Stomach (tissue), 19 donors: ENCODE measurements at places on chromosomes 11 and 22. TPM values are rescaled to one million over a fixed set of nuclear protein-coding genes. Genes with fewer than 3 reads are reported as not detected.

- no peak overlapping the region for H3K4me3 ChIP-seq
- no peaks in the 10 kb centered on the region for H3K27me3 ChIP-seq
- no peaks in the 10 kb centered on the region for H3K36me3 ChIP-seq
- peaks cover 39% of the 10 kb centered on the region for H3K4me1 ChIP-seq
- peak overlapping the region; percentile 49 for H3K27ac ChIP-seq
Observed at GRCh38 chr11:126415128-126415527, 59.6 kb downstream of the ST3GAL4 start.

- peaks cover 9% of the 10 kb centered on the region for H3K27me3 ChIP-seq
- H3K4me1 ChIP-seq, result peaks cover 30% of the 10 kb centered on the region
- no peak overlapping the region for H3K4me3 ChIP-seq
- H3K27ac ChIP-seq, result no peak overlapping the region
- DNase-seq, result no peak
Observed at GRCh38 chr11:1838077-1838425, 730 bp upstream of the TNNI2 start.

GRCh38 chr22:45284705-45285262 lies at the start of gene UPK3A:
Gene UPK3A, plus strand, starts transcription at chr22:45284949. Its CDS starts 65 bp downstream, at chr22:45285014.
- peak; percentile 91 for DNase-seq
- peak within 1 kb of the TSS; percentile 32 for H3K4me3 ChIP-seq
- H3K27ac ChIP-seq, result no peak within 1 kb of the TSS
- H3K27me3 ChIP-seq, result peaks cover 19% of the 10 kb centered on the region
- peaks cover 29% of the 10 kb centered on the region for H3K4me1 ChIP-seq
- H3K36me3 ChIP-seq, result no peaks in the 10 kb centered on the region

DNA sequence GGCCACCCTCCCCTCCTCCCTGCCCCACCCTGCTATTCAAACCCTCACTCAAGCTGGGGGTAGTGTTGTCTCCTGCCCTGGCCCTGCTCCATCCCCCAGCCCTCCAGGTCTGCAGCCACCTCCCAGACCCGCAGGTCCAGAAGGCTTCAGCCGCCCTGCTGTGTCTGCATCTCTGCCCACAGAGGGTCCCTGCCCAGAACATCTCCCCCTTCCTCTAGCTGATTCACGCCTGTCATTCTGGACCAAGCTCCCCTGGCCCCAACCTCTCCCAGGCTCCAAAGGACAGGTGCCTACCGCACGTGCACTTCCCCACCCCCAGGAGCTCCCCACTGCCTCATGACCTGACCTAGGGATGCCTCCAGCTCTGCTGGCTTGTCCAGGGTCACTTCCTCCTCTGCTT lies 16.0 kb upstream of the SHISAL1 start:
- H3K36me3 ChIP-seq, result no peaks in the 10 kb centered on the region
- H3K4me1 ChIP-seq, result peaks cover 46% of the 10 kb centered on the region
- H3K4me3 ChIP-seq, result no peak overlapping the region
- peaks cover 92% of the 10 kb centered on the region for H3K27me3 ChIP-seq

DNA sequence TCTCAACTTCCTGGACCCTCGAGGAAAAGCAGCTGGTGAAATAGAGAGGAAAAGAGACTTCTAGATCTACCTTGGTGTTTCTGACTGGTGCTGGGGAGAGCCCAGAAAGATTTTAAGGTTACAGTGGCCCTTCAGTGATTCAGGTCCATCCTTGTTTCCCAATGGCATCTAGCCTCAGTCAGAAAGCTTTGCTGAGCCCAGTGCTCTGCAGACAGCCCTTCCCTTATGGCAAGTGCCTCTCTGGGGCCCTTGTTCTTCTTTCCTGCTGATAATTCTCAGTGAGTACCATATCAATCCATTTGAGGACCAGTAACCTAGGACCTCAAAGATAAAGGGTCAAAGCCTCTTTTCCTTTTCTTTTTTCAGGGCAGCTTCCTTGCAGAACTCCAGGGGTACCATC lies 25.1 kb upstream of the TMEM135 start:
- H3K4me3 ChIP-seq, result no peak overlapping the region
- H3K36me3 ChIP-seq, result no peaks in the 10 kb centered on the region
- H3K27ac ChIP-seq, result no peak overlapping the region
- H3K27me3 ChIP-seq, result no peaks in the 10 kb centered on the region
- no peak for DNase-seq
- H3K4me1 ChIP-seq, result no peaks in the 10 kb centered on the region

SLC16A8 gene
- total RNA-seq, result not detected
